Naive B cell (primary cell): ENCODE measurements at places on chromosomes 3 and 15.

DNA sequence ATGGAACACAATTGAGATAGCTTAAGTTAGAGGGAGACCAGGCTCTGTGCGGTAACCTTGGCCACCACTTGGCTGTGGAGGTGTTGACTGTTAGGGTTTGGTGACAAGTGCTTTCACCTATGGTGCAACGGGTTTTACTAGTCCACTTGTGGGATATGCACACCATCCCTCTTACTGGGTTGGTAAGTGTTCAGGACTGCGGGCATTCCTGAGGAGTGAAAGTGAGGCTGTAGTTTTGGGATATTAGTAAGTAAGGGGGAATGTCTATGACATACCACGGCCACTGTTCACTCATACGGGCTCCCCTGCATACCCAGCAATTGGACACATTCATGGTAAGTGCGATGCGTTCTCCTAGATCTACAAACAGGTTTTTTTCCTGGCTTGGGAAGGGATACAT lies 8.0 kb upstream of the RAD54L2 start:
- H3K4me1 ChIP-seq = no peaks in the 10 kb centered on the region
- no peak overlapping the region for H3K4me3 ChIP-seq
- H3K27ac ChIP-seq = no peak overlapping the region
- DNase-seq = no peak
- peaks cover 19% of the 10 kb centered on the region for H3K27me3 ChIP-seq

DNA sequence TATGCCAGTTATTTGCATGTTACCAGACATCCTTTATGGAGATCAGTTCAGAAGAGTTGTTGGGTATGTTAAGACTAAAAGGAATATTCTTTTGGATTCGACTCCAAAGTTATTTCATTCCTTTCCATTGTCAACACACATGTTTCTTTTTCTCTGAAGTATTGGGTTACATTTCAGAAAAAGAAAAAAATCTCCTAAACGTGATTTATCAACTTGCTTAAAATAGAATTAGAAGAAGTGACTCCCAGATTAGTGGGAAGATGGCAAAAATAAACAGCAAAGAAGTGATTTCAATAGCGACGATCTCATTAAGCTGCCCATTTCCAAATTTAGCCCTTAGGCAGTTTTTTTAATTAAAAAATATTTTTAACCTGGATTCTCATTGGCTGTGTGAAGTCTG lies 85.4 kb downstream of the TIGIT start:
- H3K27me3 ChIP-seq = no peaks in the 10 kb centered on the region
- H3K27ac ChIP-seq = no peak overlapping the region
- peaks cover 5% of the 10 kb centered on the region for H3K4me1 ChIP-seq
- DNase-seq = no peak
- H3K36me3 ChIP-seq = peaks cover 11% of the 10 kb centered on the region

GRCh38 chr3:187586226-187586625 lies 84.0 kb downstream of the SST start:
- H3K4me3 ChIP-seq = no peak overlapping the region
- H3K27me3 ChIP-seq = peaks cover 49% of the 10 kb centered on the region
- no peak overlapping the region for H3K27ac ChIP-seq
- DNase-seq = no peak

DNA sequence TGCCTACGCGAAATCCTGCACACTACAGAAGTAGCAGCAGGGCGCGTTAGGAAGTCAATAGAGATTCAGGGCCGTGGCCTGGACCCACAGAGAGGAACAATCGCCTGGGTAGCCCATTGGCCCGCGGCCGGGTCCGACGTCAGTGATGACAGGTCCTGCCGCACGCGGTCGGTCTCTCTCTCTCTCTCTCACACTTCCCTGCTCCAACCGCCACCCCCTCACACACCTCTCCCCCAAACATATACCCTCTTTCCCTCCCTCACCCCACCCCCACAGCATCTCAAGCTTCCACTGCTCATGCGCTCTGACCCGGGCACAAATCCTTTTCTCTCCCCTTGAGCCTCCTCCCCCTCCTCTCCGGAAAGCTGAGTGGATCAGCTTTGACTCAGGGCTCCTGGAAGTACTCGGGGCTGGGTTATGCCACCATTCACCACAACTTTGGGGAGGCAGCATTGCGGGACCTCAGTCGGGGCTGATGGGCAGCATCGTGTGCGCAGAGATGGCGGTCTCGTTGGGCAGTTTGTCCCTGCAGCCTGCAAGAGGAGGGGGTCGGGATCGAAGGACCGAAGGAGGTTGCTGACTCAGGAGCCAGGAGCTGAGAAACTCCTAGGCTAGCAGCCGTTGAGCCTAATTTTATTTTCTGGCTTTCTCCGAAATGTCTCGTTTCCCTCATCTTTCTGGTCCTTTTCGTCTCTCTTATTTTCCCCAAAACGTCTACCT lies 9.0 kb downstream of the ZIC4 start:
- peak overlapping the region; percentile 44 for H3K27ac ChIP-seq
- DNase-seq = no peak
- H3K4me3 ChIP-seq = peak overlapping the region; percentile 47
- H3K36me3 ChIP-seq = peaks cover 26% of the 10 kb centered on the region
- H3K27me3 ChIP-seq = peaks cover 75% of the 10 kb centered on the region

GRCh38 chr3:115999001-115999585 lies 375.8 kb downstream of the GAP43 start:
- H3K27ac ChIP-seq = no peak overlapping the region
- no peak overlapping the region for H3K4me3 ChIP-seq
- H3K27me3 ChIP-seq = no peaks in the 10 kb centered on the region
- no peaks in the 10 kb centered on the region for H3K4me1 ChIP-seq
- H3K36me3 ChIP-seq = no peaks in the 10 kb centered on the region

GRCh38 chr15:60682615-60683014 lies 203.7 kb upstream of the ICE2 start:
- H3K4me1 ChIP-seq = no peaks in the 10 kb centered on the region
- no peaks in the 10 kb centered on the region for H3K36me3 ChIP-seq
- H3K4me3 ChIP-seq = no peak overlapping the region
- no peak for DNase-seq
- H3K27ac ChIP-seq = no peak overlapping the region

- no peak overlapping the region for H3K27ac ChIP-seq
- H3K4me1 ChIP-seq = no peaks in the 10 kb centered on the region
- no peak overlapping the region for H3K4me3 ChIP-seq
- no peak for DNase-seq
- peaks cover 11% of the 10 kb centered on the region for H3K27me3 ChIP-seq
These were observed 6.7 kb downstream of the VGLL3 start for GRCh38 chr3:86984271-86984670.

DNA sequence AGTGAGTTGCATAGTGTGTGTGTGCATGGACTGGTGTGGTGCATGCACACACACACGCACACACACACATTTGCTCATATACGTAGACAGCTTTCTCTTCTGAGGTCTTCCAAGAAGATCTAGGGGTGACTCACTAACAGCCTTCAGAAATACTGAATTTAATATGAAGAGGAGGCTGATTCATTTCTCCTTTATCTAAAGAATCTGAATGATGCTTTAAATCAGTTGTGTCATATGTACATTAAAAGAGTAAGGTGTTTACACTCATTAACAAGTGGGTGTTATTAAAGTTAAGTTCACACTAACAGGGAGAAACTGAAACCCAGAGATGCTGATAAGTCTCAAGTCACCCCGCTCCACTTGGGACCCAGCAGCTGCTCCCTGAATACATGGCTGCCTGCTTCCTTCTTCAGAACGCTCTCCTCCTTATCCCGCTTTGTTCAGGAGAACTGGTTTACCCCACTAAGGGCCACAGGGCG lies 22.0 kb downstream of the TMPRSS7 start:
- H3K27ac ChIP-seq = no peak overlapping the region
- no peak for DNase-seq
- H3K27me3 ChIP-seq = peaks cover 12% of the 10 kb centered on the region
- no peaks in the 10 kb centered on the region for H3K4me1 ChIP-seq
- no peaks in the 10 kb centered on the region for H3K36me3 ChIP-seq

DNA sequence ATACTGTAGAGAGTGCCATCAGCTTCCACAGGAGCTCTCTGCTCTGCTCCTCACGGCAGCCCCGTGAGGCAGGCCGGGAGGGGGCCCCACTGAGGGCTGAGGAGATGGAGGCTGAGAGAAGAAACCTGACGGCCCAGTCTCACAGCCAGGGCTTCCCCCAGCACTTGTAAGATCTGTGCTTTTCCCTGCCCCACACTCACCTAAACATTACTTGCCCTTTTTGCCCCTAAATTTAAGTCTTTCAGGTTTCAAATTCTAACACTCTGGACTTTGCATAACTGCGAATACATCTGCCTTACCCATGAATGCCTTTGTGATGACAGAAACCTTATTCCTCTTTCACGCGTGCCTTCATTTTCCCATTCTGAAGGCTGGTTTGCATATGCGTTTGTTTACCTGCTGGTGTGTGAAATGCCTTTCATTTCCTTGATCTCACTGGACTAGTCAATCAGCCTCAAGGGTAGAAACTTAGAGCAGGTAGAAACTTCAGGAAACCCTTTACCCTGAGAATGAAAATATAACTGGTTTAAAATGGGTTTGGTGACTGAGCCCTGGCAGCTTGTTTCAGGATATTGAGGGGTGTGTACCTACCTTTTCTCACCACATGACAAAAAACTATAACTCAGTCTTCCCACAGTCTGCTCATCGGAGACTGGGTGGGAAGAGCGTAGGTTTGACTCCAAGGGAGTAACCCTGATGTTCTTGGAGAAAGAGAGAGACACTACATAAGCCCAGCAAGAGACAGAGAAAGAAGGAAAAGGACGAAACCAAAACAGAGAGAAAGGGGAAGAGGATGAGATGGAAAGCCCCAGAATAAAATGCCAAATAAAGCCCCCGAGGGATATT lies 20.1 kb downstream of the SLC12A8 start:
- H3K4me3 ChIP-seq = no peak overlapping the region
- no peaks in the 10 kb centered on the region for H3K36me3 ChIP-seq
- no peaks in the 10 kb centered on the region for H3K4me1 ChIP-seq
- H3K27ac ChIP-seq = no peak overlapping the region
- no peak for DNase-seq

DNA sequence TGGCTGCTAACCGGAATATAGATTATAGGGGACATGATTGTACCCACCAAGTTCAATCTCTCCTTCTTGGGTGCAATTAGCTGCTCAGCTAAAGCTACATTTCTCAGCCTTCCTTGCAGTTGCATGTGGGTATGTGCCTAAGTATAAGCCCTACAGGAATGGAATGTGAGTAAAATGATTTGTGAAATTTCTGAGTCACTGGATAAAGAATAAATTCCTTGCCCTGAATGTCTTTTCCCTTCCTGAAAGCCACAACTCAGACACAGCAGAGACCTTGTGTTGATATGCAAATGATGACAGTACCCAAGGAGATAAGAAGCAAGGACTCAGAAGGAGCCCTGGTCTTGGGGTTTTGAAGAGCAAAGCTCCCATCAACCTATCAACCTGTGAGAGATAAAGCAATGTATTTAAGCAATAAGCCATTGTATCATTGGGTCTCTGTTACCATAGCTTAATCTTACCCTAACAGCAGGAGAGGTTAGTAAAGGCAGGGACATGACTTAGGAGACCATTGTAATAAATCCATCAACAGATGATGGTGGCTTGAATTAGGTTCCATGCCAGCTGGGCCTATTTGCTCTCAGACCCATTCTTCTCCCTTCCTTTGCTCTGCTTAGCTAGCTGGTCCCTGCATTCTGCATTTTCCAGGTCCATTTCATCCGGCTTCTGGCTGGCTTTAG lies 25.6 kb upstream of the ZNF280D start:
- no peak overlapping the region for H3K4me3 ChIP-seq
- H3K27me3 ChIP-seq = no peaks in the 10 kb centered on the region
- no peaks in the 10 kb centered on the region for H3K4me1 ChIP-seq
- H3K27ac ChIP-seq = no peak overlapping the region
- no peaks in the 10 kb centered on the region for H3K36me3 ChIP-seq
- no peak for DNase-seq

- peak; percentile 67 for DNase-seq
- H3K4me1 ChIP-seq = peaks cover 7% of the 10 kb centered on the region
- H3K36me3 ChIP-seq = no peaks in the 10 kb centered on the region
- peak overlapping the region; percentile 84 for H3K27ac ChIP-seq
- no peaks in the 10 kb centered on the region for H3K27me3 ChIP-seq
- H3K4me3 ChIP-seq = peak overlapping the region; percentile 98
These were observed 680 bp downstream of the GOLIM4 start for GRCh38 chr3:168094877-168095610.

- no peaks in the 10 kb centered on the region for H3K36me3 ChIP-seq
- H3K27ac ChIP-seq = no peak overlapping the region
- peaks cover 14% of the 10 kb centered on the region for H3K4me1 ChIP-seq
These were observed 50.6 kb upstream of the PLXNA1 start for GRCh38 chr3:126932188-126932931.

DNA sequence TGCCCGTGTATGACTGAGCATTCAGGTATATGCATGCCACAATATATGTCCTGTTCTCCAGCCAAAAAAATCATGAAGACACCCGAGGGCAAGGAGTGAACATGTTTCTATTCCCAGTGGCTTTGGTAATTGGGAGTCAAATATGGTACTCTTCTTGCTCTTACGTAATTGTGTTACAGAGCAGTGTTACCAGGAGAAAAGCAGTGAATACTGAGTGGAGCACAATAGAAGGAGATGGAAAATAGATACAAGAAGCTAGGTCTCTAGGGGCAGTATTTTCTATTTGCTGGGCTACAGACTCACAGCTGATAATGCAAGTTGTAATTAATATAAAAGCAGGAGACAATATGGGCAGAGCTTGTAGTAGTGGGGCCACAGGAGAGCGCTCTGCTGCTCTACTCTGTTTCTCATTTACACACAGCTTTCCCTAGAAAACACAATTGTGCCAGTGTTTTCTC lies 13.2 kb downstream of the MEIS2 start:
- DNase-seq = no peak
- peaks cover 28% of the 10 kb centered on the region for H3K27me3 ChIP-seq
- H3K4me3 ChIP-seq = no peak overlapping the region
- H3K4me1 ChIP-seq = no peaks in the 10 kb centered on the region
- H3K27ac ChIP-seq = no peak overlapping the region
- no peaks in the 10 kb centered on the region for H3K36me3 ChIP-seq

DNA sequence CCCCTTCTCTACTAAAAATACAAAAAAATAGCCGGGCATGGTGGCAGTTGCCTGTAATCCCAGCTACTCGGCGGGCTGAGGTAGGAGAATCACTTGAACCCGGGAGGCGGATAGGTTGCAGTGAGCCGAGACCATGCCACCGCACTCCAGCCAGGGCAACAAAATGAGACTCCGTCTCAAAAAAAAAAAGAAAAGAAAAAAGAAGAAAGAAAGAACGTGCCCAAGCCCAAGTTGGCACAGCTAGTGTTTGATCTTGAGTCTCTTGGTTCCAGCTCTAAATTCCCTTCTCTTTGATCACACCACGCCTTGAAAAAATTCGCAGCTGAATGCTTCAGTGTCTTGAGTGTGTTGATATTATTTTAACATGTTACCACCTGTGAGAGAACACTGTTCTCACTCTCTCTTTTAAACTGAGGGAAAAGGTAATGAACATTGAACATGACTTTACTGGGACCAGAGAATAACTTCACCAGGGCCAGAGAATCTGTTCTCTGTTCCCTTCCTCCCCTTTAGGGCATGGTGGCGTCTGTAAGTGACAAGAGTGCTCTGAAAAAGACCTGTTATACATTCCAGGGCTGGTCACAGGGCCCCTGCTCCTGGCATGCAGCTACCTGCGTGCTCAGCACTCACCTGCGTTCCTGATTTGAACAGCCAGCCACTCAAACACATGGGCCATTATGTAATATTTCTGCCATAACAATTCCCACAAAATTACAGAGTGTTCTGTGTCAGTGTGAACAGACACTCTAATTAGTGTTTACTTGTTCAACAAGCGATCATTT lies 19.0 kb downstream of the SLCO3A1 start:
- DNase-seq = no peak
- H3K36me3 ChIP-seq = no peaks in the 10 kb centered on the region
- no peaks in the 10 kb centered on the region for H3K4me1 ChIP-seq
- no peak overlapping the region for H3K4me3 ChIP-seq
- H3K27me3 ChIP-seq = peaks cover 22% of the 10 kb centered on the region
